ENCODE measurements at places on chromosomes 5 and 9.

DNA sequence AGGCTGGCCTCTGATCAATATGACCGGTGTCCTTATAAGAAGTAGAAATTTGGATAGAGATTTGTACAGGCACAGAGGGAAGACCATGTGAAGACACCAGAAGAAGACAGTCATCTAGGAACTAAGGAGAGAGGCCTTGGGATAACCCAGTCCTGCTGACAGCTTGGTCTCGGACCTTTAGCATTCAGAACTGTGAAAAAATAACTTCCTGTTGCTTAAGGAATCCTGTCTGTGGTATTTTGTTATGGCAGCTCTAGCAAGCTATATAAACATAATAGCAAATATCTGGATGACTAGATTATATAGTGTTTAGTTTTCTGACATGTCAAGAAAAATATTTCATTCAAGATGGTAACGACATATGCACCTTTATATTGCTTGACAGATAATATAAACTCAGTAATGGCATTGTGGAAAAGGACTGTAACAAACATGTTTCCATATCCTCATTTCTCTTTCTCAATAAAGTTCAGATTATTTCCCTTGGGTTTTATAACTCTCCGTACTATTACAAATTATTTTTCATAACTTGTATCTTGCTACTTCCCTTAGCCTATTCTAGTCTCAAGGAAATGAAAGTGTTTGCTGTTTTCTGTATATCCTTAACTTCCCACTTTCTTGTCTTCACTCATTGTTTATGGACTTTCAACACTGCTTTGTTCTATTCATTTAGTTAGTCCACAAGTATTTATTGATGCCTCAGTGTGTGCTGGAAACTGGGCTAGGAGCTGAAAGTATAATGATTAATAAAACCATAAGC is 62.4 kb downstream of the KIAA1958 start:
- no peak for DNase-seq

DNA sequence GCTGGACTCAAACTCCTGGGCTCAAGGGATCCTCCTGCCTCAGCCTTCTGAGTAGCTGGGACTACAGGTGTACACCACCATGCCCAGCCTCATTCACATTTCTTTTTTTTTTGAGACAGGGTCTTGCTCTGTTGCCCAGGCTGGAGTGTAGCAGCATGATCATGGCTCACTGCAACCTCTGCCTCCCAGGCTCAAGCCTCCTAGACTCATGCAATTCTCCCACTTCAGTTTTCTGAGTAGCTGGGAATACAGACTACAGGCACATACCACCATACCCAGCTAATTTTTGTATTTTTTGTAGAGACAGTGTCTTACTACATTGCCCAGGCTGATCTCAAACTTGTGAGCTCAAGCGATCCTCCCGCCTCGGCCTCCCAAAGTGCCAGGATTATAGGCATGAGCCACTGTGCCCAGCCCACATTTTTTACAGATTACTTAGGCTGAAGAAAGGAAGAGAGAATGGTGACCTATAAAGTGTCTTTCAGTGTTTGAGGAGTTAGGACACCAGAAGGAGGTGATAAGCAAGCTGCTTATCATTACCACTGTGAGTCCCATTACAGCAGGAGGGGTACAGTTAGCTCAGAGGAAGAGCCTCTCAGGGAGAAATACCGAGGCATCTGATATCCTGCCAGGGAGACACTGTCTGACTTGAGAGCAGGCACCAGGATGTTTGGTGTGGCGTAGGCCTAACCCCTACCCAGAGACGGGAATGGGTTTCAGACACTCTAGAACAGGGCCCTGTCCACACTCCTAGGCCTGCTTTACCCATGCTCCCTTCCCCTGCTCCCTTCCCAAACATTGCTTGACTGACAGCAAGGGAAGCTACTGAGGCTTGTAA is 9.7 kb downstream of the FAXDC2 start:
- no peak for DNase-seq

DNA sequence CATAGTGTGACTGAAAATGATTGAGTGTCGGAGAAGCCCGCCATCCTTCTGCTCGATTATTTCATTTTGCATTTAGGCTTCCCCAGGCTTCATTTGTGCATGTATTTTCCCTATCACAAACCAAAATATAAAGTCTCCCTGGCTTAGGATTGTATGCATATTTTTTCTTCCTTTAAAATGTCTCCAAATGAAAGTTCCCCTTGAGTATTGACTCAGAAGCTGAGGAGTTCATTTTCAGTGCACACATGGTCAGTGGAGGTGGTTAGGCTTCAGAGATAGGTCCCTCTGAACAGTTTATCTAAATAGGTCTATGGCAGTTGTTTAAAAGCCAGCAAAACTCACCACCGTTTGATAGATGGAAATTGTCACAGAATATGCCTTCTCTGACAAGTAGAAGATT is 97.2 kb downstream of the TLE4 start:
- DNase-seq, result no peak

- DNase-seq, result no peak
Observed at GRCh38 chr5:108827131-108827530, 79.4 kb downstream of the FER start.

DNA sequence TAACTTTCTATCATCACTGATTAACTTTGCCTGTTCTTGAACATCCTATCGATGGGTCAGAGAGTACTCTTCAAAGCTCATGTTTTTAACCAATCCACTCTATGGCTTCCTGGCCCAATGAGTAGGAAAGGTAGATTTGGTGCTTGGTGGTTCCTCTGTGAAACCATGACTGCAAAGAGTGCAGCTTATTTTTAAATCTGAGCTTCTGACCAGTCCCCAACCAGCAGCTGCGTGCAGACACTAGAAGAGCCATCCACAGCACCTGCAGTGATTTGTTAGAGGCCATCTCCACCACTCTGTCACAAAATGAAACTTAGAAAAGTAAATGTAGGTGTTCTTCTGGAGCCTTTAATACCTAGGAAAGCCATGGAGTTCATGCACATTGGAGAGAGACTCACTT is 107.3 kb upstream of the WWC1 start:
- no peak for DNase-seq

DNA sequence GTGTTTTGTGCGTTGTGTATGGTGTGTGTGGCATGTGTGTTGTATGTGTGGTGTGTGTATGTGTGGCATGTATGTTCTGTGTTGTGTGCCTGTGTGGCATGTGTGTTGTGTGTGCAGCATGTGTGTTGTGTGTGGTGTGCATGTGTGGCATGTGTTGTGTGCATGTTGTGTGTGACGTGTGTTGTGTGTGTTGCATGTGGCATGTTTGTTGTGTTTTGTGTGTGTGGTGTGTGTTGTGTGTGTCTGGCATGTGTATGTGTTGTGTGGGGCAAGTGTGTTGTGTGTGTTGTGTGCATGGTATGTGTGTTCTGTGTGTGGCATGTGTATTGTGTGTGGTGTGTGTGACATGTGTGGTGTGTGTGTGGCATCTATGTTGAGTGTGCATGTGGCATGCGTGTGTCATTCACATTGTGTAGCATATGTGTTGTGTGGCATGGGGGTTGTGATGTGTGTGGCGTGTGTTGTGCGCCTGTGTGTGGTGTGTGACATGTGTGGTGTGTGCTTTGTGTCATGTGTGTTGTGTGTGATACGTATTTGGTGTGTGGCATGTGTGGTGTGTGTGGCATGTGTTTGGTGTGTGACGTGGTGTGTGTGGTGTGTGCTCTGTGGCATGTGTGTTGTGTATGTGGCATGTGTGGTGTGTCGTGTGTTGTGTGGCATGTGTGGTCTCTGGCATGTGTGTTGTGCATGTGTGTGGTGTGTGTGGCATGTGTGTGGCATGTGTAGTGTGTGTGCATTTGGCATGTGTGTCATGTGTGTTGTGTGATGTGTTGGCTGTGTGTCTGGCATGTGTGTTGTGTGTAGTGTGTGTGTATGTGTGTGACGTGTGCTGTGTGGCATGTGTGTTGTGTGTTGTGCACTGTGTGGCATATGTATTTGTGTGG is 46.6 kb upstream of the IRX4 start:
- DNase-seq, result no peak

- no peak for DNase-seq
Observed at GRCh38 chr9:96382175-96382574, 1.3 kb downstream of the SLC35D2 start.

DNA sequence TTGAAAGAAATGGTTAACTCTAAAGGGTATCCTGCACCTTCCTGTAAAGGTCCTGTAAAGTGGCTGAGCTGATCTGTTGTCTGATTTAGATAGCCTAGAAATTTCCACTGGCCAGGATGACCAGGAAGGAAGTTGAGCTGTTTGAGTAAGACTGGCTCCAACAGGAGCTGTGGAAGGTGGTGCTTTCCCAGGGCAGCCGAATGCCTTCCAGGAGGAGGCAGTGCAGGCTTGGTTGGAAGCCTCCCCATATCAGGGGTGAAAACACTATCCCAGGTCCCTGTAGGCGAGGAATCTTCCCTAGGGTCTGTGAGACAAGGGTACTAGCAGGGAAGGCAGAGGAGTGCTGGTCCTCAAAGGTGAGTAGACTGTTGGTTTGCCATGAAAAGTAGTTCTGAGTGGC is 98.4 kb downstream of the LIX1 start:
- no peak for DNase-seq

DNA sequence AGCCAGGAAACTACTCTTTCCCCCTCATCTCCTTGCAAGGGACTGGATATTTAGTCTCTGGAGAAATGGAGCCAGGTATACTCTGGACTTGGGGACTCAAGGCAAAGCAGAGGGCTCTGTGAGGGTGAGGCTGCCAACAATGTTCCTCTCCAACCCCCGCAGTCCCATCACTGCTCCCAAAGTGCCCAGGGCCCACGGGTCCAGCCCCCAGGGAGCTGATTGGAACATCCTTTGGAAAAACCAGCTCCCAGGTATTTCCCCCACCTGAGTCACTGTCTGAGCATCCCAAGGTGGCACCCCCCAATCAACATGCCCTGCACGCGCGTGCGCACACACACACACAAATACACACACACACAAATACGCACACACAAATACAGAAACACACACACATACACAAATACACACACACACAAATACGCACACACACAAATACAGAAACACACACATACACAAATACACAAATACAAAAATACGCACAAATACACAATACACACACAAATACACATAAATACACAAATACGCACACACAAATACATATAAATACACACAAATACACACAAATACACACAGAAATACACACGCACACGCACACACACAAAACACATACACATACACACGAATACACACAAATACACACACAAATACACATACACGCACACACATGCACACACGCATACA is 137.4 kb downstream of the DAB2IP start:
- DNase-seq, result no peak

DNA sequence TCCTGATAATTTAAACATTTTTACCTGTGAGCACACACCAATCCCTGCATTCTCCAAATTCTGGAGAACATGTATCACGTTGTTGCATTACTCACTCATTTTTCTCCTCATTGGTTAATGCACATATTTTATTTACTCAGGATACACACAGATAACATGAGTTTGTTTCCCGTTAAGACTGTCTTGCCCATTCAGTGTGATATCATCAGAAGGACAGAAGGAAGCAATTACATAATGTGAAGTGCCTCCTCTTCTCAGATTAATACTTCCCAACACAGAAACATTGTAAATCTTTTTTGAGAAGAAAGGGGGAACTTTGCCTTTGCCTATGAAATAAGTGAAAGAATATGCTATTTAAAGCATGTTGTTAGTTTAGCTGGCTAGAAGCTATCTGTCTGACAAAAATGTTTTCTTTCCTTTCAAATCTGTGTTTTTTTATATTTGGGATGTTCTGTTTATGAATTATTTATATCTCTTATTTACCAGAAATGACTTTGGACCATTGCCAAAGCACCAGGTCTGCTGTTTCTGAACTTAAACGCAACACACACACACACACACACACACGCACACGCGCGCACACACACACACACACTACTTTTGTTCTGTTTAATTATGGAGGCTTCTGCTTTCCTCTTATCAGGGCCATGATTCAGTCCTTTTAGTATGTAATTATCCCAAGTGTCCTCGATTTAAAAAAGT is 186.5 kb downstream of the CHSY3 start:
- no peak for DNase-seq

DNA sequence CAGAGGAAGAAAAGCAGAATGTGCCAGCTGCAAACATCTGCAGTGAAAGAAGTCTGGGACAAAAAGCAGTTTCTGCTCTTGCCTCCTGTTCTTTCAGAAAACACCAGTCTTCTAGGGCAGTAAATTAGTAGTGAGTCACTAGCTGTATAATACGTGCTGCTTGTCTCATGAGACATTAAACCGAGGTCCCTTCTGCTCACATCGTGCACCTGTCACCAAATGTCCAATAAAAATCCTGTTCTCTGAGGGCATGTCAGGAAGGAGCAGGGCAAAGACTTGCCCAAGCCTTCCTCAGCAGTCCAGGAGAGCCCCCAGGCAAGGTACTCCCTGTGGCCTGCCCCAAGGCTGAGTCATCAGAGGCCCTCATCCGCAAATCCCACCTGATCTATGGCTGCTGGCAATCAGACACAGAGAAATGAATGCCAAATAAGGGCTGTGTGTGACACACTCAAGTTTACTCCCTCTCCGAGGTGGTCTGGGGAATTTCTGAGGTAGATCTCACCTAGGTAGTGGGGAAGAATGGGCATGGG is 255.3 kb upstream of the SMARCA2 start:
- no peak for DNase-seq

- no peak for DNase-seq
Observed at GRCh38 chr9:100098046-100098886, 534 bp downstream of the ERP44 start.

DNA sequence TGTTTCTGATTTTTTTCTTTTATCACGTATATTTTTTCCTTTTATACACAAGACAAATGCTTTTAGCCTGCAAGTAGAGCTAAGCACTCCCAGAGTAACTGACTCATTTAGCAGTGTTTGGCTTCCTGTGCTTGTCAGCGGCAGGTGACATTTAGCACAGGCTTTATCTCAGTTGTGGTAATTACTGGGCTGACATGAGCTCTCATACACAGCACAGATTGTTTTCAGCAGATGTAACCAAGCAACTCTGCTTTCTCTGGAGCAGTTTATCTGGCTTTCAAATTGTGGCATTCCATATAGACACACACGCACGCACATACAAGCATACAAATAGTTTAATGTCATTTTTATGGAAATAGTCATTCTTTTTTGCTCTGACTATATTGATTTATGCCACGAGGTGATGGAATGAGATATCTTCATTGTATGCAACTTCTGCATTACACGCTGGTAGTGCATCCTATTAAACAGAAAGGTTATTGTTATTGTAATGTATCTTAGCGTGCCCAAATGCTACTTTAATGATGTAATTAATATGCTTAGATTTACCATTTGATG is 379.0 kb upstream of the GRAMD2B start:
- no peak for DNase-seq

DNA sequence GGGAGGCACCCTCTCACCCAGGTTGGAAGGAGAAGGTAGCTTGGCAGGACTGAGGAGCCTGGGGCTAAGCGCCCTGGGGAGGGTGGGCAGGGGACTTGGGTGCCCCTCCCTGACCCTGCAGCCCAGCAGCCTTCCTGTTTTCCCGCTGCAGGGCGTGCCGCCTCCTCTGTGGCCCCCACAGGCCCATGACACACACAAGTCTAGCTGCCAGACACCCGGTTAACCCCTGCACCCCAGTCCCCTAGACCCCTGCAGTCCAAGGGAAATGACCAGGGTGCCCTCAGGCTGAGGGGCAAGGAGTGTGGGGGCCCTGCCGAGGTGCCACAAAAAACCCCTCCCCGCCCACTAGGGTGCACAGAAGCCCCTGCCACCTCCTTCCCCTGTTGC is 33.0 kb downstream of the GOLGA2 start:
- DNase-seq, result no peak
